ENCODE measurements at places on chromosomes 3 and 15.
A peak's percentile ranks its signal among the peaks of the same experiment; 100 is the strongest.

DNA sequence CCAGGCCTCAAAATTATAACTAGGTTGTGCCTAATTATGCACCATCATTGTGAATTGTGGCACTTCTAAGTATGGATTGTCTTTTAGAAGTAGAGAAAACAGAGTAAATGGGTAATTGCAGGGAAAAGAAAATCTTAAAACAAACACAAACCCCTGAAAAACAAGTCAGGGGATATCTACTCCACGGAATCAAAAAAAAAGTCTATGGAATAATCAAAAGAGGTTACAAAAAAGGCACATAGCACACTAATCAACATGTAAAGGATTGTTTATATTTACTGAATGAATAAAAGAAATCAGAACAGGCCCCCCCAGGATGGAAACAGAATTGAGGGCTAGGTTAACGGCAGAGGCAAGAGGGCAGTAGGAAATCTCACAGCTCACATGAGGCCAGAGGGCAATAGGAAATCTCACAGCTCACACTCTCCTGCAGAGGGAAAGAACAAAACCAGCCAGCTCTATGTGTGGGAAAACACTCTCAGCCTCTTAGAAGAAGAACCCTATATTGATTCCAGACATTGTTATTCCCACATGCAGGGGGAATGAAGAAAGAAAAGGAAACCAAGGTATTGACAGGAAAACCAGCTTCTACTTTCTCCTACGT is 72.7 kb upstream of the FNDC3B start:
- DNase-seq: no peak

GRCh38 chr3:108239082-108239481 is 16.9 kb upstream of the IFT57 start:
- no peak for DNase-seq

- DNase-seq: no peak
Observed at GRCh38 chr3:83460052-83460451, 1498.7 kb upstream of the CADM2 start.

DNA sequence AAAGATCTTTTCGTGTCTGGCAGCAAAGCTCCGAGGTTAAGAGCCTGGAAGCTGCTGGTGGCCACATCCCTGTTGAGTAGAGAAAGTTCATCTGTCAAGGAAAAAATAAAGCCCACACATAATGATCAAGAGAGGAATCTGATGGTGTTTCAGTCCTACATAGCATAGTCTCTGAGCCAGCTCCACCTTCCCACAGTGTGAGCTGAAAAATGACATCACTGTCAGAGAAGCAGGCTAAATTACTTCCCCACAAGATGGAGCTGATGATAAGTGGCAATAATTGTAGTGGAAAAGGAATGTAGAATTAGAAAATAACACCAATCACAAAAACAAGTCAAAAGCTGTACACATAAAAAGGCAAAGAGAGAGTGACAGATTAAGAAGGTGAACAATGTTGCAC is 84.5 kb downstream of the AQP9 start:
- DNase-seq: no peak

DNA sequence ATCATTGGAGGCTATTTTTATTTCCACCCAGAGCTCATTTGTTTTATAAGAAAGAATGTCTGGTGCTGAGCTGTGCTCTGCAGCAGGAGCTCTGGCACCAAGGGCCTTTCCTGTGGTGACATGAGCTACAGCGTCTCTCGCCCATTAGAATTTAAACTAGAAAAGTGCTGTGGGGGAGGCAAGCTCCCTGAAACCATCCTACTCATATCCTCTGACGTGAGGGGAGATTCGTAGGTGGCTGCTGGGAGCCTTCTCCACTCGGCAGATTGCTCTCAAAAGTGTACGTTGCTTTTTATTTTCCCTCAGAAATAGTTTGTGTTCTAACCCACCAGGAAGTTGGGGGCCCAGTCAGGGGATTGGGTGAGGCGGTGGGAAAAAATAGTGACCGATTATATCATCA is 76.3 kb upstream of the ARHGEF3 start:
- peak; percentile 51 for DNase-seq

All from left hindlimb (tissue), 1 donor.